ENCODE measurements at places on chromosomes 4 and X.

GRCh38 chr4:9969526-9970398 is 51.5 kb downstream of the SLC2A9 start:
- no peaks in the 10 kb centered on the region for H3K27me3 ChIP-seq
- peak overlapping the region; percentile 44 for H3K27ac ChIP-seq
- peaks cover 10% of the 10 kb centered on the region for H3K4me1 ChIP-seq

DNA sequence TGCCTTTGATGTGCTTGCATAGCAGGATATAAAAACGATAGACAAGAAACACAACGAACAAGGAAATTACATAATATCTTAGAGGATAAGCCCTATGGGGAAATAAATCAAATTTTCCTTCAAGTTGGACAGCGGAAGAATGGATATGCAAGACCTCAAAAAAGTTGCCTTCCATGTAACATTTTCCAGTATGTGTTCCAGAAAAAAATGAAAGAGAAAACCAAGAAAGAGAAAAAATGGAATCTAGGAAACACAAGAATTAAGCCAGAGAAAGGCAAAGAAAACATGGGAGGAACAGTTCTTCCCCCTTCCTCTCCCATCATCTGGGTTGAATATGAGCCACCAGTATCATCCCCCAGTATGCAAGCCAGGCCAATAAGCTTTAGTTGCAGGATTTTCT is 34.6 kb upstream of the MID1 start:
- H3K36me3 ChIP-seq: no peaks in the 10 kb centered on the region
- no peaks in the 10 kb centered on the region for H3K27me3 ChIP-seq
- no peaks in the 10 kb centered on the region for H3K4me1 ChIP-seq
- DNase-seq: no peak

GRCh38 chr4:94208918-94209317 is 1.3 kb downstream of the SMARCAD1 start:
- no peak for DNase-seq
- H3K27me3 ChIP-seq: no peaks in the 10 kb centered on the region
- peak overlapping the region; percentile 94 for H3K27ac ChIP-seq

DNA sequence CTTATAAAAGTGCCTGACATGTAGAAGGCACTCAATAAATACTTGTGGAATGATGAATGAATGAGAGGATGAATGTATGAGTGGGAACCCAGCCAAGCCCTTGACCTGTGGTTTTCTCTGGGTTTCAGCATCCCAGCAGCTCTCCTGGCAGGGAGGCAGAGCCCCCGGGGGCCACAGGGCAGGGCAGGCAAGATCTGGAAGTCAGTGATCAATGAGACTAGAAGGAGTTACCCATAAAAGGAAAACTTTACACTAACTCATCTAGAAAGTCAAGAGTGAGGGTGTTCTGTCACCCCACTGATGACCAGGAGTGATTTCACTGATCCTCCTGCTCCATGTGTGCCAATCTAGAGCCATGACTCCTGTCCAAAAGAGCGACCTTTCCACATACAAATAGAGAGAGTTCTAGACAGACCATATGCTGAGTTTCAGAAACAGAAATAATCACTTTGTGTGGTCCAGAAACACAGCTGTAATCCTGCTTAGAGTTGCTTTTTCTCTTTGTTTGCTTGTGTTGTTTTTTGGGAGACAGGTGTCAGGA is 37.4 kb downstream of the MGARP start:
- H3K4me3 ChIP-seq: no peak overlapping the region
- no peaks in the 10 kb centered on the region for H3K27me3 ChIP-seq
- H3K4me1 ChIP-seq: peaks cover 15% of the 10 kb centered on the region

- DNase-seq: no peak
- H3K27ac ChIP-seq: no peak overlapping the region
- no peaks in the 10 kb centered on the region for H3K36me3 ChIP-seq
Measured at GRCh38 chr4:8761167-8761823, 110.3 kb downstream of the HMX1 start.

GRCh38 chr4:7897811-7898210 is 41.9 kb downstream of the AFAP1 start:
- no peak overlapping the region for H3K27ac ChIP-seq
- no peak for DNase-seq
- H3K27me3 ChIP-seq: peaks cover 3% of the 10 kb centered on the region
- no peaks in the 10 kb centered on the region for H3K36me3 ChIP-seq

DNA sequence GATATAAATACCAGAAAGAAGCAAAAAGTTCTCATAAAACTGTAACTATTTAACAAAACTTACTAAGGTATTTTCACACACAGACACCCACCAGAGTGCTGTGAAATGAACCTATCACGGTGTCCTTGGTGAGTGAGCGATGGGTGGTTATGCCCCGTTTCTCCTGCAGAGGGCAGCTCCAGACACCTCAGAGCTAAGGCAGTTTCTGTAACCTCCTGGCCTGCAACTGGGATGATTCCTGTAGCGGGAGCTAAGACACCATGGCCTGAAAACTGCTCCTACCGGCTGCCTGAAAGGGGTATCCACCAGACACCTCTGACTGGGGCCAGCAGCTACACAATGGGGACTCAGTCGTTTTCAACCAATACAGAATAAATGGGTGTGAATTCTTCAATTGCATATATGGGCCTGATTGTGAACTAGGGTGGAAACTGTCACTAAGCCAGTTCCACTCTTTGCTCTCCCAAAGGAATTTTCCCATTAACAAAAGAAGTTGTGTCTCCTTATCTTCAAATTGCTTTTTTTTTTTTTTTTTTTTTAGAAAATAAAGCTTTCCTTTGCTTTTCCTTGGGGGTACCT is 2375.8 kb upstream of the TENM3 start:
- no peak overlapping the region for H3K27ac ChIP-seq
- H3K4me1 ChIP-seq: no peaks in the 10 kb centered on the region
- DNase-seq: peak; percentile 68
- H3K27me3 ChIP-seq: no peaks in the 10 kb centered on the region
- H3K36me3 ChIP-seq: no peaks in the 10 kb centered on the region

DNA sequence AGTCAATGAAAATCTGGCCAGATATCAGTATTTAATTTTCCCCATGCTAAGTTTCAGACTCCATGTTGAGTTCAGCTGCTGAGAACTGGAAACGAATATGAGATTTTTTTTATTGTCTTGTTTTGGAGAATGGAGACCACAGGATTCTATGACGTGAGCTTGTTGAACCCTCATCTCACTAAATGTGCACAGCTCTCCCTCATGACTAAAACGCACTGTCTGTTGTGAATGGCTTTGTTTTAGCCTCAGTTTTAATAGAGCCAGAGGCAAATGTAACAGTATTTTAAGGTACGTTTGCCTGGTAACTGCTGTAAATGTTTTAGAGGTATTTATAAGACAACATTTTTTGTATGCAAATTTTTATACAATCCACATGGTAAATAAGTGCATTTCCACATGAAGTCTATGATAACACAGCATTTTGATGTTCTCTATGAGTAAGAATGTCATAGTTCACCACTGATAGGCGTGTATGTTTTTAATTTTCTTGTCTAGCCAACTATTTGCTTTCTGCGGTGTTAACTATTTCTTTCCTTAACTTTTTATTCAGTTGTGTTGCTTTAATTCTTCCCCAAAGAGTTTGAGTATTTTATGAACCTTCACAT is 1159.3 kb upstream of the TENM3 start:
- DNase-seq: no peak
- H3K27ac ChIP-seq: no peak overlapping the region
- no peak overlapping the region for H3K4me3 ChIP-seq
- H3K36me3 ChIP-seq: no peaks in the 10 kb centered on the region
- no peaks in the 10 kb centered on the region for H3K4me1 ChIP-seq

DNA sequence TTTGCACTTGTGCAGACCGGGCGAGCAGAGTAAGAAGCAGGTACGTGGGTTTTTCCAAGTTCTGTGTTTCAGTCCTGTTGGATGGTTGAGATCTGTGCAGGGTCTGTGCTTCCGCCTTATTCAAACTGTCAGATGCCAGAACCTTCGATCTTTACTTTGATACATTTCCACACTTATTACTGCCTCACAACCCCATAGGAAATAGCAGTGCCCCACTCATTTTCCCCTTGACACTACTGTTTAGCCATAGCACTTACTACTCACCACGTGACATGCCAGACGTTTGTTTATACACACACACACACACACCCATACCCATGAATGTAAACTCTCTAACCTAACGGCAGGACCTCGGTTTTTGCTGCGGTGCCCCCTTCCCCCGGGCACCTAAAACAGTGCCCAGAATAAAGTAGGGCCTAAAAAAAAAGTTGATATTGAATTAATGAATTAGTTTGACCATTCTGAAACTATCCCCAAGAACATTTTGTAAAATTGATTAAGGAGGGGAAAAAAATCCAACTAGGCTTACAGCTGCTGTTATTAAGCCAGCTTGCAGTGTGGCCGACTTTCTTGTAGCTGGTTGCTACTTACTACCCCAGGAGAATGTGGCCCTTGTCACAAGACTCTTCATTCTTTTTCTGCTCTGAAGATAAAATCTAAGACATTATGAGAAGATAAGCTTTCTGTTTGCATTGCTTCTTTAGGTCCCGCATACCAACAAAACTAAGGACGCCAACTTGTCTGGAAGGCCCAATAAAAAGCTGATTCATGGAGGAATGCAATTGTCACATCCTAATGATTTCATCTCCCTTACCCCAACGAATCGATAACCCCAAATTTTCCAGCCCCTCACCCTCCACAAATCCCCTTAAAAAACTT is 704 bp upstream of the SEPSECS start:
- H3K27ac ChIP-seq: peak overlapping the region; percentile 98
- DNase-seq: no peak
- peaks cover 9% of the 10 kb centered on the region for H3K36me3 ChIP-seq
- H3K4me3 ChIP-seq: peak overlapping the region; percentile 99

DNA sequence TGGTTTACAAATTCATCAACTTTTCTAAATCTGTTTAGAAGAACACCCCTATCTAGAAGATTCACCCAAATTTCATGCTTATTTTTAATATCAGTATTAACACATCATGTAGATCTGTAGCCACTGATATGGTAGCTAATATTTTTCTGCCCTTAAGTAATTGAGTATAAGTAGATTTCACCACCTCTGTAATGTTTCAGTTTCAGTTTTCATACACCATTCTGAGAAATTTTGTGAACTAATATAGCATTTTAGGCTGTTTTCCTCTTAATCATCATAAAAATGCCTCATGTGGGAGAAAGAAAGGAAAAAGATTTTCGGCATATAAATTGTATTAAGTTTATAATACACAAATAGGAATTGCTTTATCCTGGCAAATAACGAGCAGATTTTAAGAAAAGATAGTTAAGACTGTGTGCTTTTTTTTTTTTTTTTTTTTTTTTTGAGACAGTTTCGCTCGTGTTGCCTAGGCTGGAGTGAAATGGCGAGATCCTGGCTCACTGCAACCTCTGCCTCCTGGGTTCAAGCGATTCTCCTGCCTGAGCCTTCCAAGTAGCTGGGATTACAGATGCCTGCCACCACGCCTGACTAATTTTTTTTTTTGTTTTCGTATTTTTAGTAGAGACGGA is 21.4 kb upstream of the RBPJ start:
- H3K4me3 ChIP-seq: no peak overlapping the region
- H3K36me3 ChIP-seq: no peaks in the 10 kb centered on the region
- H3K27me3 ChIP-seq: peaks cover 3% of the 10 kb centered on the region
- no peak for DNase-seq
- H3K27ac ChIP-seq: no peak overlapping the region

DNA sequence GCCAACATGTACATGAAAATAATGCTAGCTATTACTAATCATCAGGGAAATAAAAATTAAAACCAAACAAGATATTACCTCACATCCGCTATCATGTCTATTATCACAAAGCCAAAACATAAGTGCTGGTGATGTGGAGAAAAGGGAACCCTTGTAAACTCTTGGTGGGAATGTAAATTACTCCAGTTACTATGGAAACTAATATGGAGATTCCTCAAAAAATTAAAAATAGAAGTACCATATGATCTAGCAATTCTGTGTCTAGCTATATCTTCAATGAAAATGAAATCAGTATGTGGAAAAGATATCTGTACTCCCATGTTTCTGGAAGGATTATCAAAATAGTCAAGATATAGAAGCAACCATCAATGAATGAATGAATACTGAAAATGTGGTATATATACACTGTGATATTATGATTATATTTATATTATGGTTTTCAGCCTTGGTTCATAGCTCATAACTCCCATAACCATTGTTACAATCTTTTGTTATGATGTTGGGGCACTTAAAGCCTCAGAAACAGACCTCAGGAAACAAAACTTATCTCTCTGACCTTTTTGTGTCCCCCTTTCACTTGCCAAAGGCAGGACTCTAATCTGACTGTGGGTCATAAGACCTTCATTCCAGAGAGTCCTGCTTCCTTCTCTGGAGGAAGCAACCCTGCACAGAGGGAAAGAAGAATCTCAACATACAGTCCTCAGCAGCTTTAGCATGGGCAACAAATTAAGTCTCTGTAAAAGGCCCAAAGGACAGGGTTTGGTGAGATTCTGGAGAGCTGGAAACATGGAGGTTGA is 933.2 kb downstream of the ADGRL3 start:
- no peaks in the 10 kb centered on the region for H3K36me3 ChIP-seq
- H3K4me1 ChIP-seq: no peaks in the 10 kb centered on the region
- H3K27ac ChIP-seq: no peak overlapping the region
- no peak for DNase-seq

Data from B cell (primary cell).